ENCODE measurements at places on chromosomes 1 and 21.
A peak's percentile ranks its signal among the peaks of the same experiment; 100 is the strongest.

- DNase-seq: no peak
Measured at GRCh38 chr1:205595435-205595834, 36.4 kb downstream of the ELK4 start.

DNA sequence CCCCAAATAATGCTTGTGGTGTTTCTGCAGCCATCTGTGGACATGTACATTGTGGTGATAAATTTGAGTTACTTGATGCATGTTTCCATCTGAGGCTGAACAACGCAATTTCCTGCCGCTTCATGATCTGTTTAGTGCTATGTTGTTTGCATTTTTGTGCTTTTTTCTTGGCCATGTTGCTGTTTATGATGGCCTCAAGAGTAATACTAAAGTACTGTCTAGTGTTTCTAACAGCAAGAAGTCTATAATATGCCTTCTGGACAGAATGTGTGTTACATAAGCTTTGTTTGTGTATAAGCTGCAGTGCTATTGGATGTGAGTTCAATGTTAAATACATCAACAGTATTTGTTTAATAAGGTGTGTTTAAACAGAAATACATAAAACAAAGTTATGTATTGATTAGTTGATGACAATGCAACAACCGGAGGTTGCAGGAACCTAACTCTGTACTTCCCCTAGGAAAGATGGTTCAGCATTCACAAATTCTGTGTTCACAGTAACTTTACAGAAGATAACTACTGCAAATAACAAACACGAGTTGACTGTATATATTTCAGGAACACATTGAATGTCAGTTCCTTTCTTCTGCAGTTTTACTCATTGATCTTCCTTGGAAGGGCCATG lies 114.8 kb upstream of the USP24 start:
- no peak for DNase-seq

DNA sequence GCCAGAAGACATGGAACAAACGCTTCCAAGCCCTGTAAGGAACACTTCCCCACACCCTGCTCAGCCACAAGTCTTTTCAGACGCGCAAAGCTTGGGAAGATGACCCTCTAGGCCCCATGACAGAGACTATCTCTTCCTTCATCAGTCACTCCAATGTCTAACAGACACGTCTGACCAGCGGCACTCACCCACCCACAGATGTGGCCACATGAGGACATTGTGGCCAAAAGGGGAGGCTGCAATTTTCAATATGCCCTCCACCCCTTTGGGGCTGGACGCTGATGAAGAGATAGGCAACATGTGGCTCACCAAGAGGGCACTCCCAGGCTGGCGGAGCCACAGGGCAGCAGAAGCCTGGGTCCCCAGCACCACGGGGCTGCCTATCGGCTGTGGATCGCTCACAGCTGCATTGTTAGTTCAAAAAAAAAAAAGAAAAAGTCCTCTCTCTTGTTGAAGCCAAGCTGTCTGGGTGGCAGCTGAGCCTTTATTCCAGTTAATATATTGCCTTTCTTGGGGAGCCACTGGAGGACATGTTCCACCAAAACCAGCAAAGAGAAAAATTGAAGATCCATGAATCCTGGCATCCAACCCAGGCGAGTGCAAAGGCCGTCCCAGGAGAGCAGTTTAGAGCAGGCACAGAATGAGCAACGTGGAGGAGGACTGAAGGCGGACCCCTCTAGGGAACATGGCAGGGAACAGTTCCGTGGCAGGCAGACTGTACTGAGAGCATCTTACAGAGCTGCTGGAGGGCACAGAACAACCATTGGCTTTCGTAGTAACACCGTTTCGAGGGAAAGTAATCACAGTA lies 52.7 kb upstream of the GPR153 start:
- no peak for DNase-seq

DNA sequence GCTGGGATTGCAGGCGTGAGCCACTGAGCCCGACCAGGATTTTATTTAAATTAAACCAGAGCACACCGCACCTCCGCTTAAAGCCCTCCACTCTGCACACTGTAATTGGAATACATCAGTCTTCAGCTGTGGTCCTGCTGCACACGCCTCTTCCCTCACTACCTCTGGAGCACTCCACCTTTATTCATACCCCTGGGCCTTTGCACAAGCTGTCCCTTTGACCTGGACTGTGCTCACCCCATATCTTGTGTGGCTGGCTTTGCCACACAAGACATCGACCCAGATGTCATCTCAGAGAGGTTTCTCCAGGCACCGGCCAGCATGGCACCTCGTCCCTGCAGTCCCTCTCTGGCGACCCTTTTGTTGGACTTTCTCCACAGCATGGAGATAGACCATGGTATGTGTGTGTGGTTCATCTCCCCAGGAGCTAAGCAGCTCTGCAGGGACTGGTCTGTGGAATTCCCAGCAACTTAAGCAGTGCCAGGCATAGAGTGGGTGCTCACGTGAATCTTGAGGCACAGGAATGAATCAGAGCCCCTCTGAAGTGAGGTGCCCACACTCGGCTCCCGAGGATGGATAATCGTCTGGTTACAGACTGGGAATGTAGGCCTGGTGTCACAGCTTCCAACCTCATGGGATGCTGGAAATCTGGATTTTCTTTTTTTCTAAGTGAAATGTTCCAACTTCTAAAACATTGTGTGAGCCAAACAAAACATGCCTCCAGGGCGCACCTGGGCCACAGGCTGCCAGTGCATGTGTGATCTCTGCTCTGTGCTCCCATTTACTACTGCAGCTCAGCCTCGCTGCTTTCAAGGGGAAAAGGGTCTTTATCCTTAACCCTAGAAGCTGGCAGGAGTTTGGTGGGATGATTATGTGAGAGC lies 61.9 kb downstream of the EVA1C start:
- DNase-seq: no peak

- DNase-seq: no peak
Measured at GRCh38 chr1:197444755-197445154, 176.7 kb downstream of the CRB1 start.

GRCh38 chr1:22212400-22213233 lies 69.7 kb upstream of the WNT4 start:
- no peak for DNase-seq

- DNase-seq: peak; percentile 74
Measured at GRCh38 chr1:60989749-60990713, 92.3 kb upstream of the NFIA start.

GRCh38 chr1:156406251-156406650 lies 37.2 kb downstream of the RHBG start:
- no peak for DNase-seq

- peak; percentile 71 for DNase-seq
Measured at GRCh38 chr1:21573971-21574465, 64.8 kb downstream of the ALPL start.

DNA sequence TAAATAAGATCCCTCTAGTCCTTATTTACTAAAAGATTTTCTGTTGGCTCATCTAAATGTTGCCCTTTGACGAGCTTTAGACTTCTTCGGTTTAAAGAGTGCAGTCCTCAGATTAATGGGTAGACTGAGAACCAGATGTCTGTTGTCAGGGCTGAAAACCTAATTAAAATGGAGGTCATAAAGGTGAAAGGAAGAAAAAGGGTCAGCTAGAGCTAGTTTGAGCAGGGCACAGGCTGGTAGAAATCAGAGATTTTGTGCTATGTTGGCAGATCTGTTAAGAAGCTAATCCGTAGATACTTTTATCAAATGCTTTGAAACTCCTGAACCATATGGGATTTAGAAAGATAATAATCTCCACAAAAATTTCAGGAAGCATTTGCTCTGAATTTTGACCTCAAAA lies 959.0 kb downstream of the PLA2G4A start:
- DNase-seq: no peak

DNA sequence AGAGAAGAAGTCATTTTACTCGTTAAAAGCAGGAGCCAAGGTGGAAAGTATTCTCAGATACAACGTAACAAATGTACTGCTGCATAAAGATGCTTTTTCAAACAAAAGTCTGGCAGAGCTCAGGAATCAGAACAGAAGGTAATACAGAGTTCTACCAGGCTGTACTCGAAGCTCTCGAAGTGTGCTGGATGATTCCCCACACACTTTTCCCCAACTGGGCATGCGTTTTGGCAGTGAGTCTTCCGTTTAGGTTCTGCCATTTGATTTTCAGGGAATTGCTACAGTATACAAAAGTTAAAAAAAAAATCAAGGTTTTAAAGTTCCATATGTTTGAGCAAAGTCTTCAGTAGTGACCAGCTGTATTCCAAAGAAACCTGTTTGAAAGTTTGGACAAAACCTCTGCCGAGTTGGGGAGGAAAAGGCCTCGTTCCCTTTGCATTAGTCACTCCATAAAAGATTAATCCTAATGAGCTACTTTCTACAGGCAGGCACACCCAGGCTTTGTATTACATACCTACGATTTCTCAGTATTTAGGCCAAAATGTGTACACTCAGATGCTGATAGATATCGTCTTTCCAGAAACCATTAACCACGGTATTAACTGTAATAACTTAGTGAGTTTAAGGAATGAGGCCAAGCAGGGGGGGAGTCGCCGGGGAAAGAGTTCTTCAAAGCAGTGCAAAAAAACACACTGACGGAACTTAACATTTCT lies 477.1 kb downstream of the LMO4 start:
- DNase-seq: no peak

DNA sequence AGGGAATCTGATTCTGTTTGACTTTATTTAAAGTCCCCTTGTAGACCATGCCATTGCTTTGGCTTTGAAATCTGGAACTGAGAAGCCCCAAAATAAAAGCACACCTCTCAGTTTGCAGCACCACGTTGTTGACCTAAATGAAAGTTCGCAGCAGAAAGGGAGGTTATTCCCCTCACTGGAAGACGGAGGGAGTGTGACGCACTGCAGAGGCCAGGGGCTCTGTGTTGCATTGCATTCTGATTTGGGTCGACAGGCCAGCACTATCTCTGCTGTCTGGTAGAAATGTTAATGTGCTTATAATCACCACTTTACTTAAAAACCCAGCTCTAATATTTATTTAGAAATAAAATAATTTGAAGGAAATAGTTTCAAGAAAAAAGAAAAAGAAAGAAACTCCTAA lies 675.2 kb upstream of the NR5A2 start:
- DNase-seq: no peak

DNA sequence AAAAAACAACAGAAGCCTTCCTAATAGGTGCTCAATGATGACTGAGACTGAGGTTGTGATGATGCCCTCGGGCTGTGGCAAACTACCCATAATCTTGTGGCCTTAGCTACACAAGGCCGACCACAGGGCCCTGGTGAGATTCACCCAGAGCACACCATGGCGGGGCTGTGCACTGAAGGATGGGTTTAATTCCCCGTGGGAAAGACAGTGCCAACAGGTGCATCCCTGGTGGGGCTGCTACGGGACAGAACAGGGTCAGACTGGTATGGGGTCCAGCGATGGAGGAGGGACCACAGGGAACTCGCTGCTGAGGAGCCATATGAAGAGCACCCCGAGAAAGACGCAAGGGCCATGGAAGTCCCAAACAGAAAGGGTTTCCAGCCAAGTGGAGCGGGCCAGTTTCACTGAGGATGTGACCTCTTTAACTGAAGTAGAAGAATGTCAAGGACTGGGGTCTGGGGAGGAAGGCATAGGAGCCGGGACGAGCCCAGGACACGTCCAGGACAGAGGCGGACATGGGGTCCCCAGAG lies 21.3 kb downstream of the PRDM15 start:
- no peak for DNase-seq

GRCh38 chr1:11790880-11791715 lies 14.7 kb downstream of the MTHFR start:
- DNase-seq: no peak

GRCh38 chr21:34885125-34885524 lies 164.0 kb downstream of the RUNX1 start:
- no peak for DNase-seq

DNA sequence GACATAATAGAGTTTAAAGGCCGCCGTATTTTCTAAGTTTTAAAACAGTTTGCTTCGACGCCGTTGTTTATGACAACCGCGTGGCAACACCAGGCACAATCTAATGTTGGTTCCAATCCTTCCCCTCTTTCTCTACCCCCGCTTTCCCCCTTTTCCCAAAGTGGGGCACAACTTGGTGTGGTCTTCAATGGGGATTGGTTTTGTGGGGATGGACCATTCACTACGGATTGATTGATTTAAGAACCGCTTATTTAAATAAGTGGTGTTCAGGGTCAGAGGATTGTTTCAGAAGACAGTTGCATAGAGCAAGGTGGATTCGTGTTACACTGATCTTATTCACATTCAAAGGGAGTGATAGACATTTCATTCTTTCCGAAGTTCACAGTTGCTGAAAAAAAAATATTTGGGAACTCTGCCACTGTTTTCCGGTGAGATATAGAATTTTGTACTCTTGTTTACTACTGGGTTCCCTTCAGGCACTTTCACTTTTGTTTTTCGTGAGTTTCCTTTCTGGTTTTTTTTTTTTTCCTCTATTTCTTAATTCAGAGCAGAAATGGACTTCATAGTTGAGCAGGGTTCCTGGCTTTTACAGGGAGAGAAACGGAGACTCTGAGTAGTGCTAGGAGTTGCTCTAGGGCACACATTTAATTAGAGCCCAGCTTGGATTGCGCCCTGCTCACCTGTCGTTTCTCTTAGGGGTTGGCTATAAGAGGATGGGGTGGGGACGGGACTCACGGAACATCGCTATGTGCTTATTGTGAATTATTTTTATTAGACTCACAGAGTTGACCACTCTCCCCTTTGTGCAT lies 79.6 kb upstream of the AK4 start:
- peak; percentile 54 for DNase-seq

- DNase-seq: no peak
Measured at GRCh38 chr1:173005196-173005864, 45.4 kb downstream of the TNFSF18 start.

DNA sequence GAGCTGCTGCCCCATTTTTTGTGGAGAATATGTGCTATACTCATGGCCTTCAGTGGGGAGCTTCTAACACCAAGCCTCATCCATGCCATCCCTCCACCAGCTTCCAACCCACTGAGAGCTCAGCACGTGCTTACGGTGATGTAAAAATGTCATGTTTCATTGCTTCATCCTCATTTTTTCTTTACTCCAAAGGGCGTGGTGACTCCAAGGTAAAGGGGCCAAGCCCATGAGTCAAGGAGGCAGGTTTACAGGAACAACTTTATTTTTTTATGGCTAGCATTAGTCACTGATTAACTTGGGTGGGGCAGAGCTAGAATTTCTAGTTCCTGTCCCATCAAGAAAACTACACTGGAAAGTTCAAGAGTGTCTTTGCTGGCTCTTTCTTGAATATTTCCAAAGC lies at the start of gene C1orf226:
Gene C1orf226 (plus strand): TSS at position 346 of the 400 bp plus-strand sequence. CDS start 174 bp downstream, outside the sequence.
- no peak for DNase-seq

DNA sequence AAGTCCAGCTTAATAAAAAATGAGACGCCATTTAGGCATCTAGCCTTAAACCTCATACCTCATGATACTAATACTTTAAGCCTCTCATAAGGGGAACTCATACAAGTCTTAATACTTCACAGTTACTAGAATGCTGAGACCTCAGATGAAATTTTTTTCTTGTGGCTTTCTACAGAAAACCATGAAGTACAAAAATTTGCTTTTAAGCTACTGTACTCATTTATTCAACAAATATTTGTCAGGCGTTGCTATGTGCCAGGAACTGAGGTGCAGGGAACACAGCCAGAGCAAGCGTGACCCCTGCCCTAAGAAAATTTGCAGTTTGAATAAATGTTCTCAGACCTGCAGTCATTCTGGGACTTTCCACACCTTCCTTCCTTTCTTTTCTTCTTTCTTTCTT lies 150.6 kb downstream of the MRPL39 start:
- DNase-seq: no peak

GRCh38 chr21:34794686-34795085 lies 125.9 kb downstream of the CLIC6 start:
- no peak for DNase-seq
